Stimulated activated CD4-positive, alpha-beta T cell treated with anti-CD3 and anti-CD28 coated beads, Interleukin-1b, Interleukin-23, amount 100 ng/mL, for 4 hours (primary cell): ENCODE measurements at places on chromosomes 16 and 17.

GRCh38 chr17:51251010-51251409 lies 8.8 kb downstream of the MBTD1 start:
- no peak for DNase-seq

- DNase-seq, result no peak
Observed at GRCh38 chr16:54647725-54648221, 282.9 kb upstream of the IRX5 start.

DNA sequence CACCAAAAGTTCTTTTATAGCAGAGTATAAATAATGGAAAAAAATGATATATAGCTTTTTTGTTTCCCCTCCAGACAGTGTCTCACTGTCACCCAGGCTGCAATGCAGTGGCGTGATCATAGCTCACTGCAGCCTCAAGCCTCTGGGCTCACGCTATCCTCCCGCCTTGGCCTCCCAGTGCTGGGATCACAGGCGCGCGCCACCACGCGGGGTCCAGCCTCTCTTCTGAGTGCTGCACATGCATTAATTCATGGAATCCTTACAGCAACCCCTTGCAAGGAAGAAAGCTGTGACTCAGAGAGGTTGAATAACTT lies 18.0 kb upstream of the ZNF629 start:
- DNase-seq, result no peak

DNA sequence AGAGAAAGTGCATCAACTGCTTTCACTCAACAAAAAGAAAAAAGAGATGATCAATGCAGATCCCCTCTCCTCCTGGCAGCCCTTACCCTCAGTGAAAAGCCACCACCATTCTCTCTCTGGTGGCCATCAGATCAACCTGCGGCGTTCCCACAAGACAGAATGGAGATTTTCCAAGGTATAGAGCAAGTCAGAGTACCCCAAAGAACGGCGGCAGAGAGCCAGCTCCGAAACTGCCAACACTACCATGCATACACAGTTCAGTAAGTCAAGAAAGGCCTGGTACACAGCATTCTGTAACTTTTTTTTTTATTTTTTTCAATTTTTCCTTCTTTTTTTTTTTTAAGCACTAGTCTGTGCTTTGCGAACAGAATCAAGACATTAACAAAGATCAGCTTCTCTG lies 30.6 kb downstream of the STH start:
- no peak for DNase-seq

DNA sequence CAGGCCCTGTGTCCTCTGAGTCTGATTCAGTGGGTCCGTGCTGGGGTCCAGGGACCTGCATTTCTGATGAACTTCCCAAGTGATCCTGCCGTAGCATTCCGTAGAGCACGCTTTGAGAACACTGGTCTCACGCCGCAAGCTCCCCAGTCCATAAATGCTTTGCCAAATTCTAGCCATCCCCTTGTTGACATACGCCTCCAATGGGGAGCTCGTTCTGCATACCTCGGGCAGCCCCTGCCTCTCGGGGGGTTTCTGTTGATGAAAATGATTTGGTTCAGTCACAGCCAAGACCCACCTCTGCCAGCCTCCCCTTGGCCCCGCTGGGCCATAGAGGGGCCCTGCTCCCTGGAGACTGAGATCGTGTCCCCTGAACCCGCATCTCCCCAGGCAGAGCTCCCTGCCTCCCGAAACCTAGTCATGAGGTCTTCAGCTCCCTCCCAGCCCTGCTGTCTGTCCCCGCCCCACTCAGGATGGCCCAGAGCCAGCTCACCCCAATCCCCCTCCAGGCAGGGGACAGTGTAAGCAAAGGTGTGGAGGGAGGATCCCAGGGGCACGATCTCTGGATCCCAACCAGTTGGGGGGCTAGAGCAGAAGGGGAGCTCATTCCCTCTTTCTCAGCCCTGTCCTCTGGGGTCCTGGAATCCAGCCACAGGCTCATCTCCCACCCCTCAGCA lies 16.2 kb upstream of the SPNS2 start:
- no peak for DNase-seq

- DNase-seq, result no peak
Observed at GRCh38 chr16:65538976-65539375, 417.1 kb upstream of the CDH11 start.

- no peak for DNase-seq
Observed at GRCh38 chr17:7702776-7703175, 2.2 kb upstream of the EFNB3 start.

- DNase-seq, result no peak
Observed at GRCh38 chr17:62343764-62344270, 36.5 kb upstream of the EFCAB3 start.

DNA sequence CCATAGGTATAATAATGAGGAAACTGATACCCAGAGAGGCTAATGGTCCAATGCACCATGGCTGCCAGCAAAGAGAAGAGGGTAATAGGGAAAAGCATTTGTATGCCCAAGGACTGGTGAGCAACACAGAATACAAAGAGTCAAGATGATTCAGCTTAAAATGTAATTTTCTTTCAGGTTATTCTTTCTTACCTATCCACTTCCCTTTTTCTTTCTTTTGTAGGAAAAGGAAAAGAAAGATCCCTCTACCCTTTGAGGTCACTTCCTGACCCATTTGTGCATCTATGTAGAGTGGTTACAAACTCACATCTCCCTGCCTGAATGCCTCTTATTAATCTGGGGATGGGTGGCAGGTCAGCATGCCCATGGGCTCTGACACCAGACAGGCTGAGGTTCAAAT lies 3.5 kb upstream of the PLCG2 start:
- no peak for DNase-seq

DNA sequence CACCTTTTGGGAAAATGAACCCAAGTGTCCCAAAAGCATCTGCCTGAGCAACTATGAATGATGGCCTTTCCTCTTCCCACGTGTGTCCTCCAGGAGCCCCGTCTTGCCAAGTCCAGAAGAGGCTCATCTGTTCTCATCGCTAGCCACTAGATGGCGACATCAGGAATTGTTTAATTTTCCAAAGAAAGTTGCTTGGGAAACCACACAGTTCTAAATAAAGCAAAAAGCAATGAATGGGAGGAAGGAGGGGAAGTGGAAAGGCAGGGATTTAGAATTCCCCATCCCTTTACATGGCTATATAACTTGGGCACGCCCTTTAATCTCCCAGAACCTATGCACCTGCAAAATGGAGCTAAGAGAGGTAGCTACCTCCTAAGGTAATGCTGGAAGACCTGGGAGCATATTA lies 9.0 kb upstream of the CDH5 start:
- no peak for DNase-seq

- no peak for DNase-seq
Observed at GRCh38 chr16:4262303-4262835, 10.5 kb downstream of the TFAP4 start.

- DNase-seq, result no peak
Observed at GRCh38 chr16:3596101-3596861, 15.1 kb downstream of the SLX4 start.

DNA sequence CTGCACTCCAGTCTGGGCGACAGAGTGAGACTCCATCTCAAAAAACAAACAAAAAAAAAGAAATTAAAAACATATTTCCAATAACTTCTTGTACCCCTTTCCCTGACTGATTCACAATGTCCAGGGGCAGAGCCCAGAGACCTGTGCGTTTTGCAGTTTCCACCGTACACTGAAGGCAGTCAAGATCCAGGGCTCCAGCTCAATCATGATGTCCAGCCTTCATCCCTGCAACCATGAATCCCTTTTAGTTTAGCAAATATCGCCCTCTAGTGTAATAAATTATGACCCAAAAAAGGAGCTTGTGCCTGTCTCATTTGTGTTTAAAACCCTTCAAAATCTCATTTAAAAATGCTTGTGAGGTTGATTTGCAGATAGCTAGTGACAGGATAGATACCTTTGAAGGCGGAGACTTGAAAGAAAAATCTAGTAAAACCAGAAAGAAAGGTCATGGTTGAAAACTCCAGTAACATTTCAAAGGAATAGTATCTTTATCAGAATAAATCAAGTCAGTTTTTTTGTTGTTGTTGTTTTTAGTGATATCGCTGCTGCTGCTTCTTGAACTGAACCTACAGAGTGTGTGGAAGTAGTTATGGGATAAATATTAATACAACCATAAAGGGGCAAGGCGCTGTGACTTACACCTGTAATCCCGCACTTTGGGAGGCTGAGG lies 3.7 kb upstream of the ERN1 start:
- DNase-seq, result no peak

GRCh38 chr17:48970865-48971687 lies 2.7 kb upstream of the GIP start:
- DNase-seq, result no peak

DNA sequence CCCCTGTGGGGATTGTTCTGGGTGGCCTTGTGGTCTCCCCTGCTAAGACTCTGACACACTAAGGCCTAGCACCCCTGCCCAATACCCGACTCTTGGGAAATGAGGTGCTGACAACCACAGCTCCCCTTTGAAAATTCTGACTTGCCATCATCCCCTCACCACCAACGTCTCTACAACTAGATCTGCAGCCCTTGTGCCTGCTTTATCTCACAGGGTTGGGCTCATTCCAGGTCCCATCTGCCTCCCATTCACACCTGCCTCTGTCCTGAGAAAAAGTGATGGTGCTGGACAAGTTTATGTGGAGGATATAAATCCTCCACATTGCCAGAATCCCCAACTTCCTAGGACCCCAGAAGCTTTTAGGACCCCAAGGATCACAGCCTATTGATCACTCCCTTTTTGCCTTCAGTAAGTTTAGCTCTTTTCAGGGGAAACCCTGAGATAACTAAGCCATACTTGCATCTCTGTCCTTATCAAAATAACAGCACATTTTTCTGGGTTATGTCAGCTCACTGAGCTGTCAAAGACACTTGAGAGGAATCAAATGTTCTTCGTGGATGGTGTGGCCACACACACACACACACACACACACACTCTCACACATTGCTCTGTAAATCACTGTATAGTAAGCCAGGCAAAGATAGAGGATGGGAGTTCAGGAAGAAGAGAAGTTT lies 136.8 kb upstream of the CES5A start:
- DNase-seq, result no peak

- DNase-seq, result peak; percentile 69
Observed at GRCh38 chr17:29111816-29112499, 68.2 kb downstream of the MYO18A start.

DNA sequence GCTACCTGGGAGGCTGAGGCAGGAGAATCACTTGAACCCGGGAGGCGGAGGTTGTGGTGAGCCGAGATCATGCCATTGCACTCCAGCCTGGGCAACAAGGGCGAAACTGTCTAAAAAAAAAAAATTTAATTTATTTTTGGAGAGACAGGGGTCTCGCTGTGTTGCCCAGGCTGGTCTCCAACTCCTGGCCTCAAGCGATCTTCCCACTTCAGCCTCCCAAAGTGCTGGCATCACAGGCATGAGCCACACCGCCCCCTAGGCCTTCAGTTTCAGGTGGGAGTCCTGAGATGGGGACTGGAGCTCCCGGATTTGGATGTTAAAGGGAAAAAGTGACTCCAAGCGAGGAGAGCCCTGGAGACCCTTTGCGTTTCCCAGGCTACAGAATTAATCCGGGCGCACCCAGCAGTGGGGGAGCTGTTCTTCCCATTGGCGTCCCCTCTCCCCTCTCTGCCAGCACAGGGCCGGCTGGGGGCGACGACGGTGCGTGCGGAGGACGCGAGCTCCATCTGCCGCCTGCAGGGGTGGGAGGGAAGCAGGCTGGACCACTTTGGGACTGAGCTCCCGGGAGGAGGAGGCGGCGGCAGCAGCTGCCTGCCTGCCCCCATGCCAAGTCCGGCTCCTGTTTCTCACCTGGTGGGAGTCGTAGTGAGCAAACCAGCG lies 49.3 kb upstream of the USP7 start:
- no peak for DNase-seq

DNA sequence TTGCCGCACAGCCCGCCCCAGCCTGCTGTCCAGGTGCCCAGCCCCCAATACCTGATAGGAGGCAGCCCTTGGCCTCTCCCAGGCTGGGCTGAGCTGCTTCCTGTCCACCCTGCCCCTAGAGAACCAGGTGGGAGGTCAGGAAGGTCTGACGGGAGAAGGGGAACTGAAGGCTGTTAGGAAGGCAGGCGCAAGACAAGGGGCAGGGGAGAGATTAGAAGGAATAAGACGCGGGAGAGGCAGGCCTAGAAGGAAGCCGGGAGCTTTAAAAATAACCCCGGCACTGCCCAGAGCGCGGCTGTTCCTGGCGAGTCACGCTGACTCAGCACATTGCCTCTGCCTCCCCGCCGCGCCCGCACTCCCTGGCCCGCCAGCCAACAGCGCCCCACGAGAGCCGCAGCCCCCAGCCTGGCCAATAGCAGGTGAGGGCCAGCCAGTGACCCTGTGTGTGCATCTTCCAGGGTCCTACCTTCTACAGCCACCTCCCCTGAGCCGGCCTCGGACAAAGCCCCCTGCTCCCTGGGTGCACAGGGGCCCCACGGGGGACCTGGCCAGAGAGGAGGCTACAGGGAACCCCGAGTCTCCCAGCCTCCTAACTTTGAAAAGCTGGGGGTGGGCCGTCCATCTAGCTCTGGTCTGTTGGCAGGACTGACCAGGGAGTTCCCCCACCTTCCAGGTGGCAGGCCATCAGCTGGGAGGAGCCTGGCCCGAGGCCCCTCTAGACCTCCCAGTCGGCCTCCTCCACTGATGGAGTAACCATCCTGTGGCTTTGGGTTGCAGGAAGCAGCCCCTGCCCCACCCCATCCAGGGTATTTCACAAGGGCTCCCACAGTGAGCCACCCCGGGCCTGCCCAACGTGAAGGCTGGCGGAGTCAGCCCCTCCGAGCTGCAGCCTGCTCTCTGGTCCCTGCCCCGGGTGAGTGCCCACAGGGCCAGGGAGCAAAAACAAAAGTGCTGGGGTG lies 4.0 kb downstream of the MAFG start:
- no peak for DNase-seq

DNA sequence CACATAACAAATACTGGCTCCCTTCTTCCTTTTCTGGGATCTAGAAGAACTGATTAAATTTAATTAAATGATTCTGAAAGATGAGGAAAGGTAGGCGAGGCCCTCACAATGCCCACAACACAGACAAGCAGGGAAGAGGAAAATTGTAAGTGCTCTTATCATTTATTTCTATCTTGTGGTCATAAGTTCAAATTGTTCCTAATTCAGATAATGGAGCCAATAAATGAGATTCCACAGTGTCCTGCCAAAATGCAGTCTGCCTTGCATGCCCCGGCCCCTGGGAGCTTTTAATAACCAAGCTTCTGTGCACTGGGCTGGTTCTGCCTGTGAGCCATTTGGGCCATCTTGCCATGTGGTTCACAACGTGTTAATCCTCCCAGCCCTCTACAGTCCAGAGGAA lies 97.0 kb downstream of the CMC2 start:
- DNase-seq, result no peak

GRCh38 chr16:60274431-60275019 lies 1540.4 kb upstream of the GOT2 start:
- DNase-seq, result no peak

DNA sequence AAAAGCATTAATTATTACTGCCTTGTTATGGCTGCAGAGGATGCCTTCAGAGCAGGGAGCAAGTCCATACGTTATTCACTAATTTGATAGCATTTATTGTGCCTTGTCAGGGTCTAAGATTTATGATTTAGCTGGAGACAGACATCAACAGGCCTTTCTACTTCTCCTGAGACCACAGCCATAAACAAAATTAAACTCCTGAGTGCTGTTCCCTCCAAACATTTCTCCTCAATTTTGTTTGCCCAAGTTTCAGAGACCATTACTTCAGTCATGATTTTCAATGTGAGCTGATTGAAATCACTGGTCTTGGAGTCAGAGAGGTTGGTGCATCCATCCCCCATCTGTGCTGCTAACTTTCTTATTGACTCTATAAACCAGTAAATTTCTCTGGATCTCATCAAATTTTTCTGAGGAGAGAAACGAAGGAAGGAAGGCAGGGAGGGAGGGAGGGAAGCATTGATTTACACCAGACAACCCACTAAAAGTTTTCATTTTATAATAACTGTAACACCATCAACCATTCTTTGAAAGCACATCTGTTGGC lies 423.6 kb upstream of the CDH11 start:
- no peak for DNase-seq
